ENCODE measurements at places on chromosomes 13 and 19.

- no peak for DNase-seq
Measured at GRCh38 chr19:48708471-48708870, 11.1 kb downstream of the MAMSTR start.

DNA sequence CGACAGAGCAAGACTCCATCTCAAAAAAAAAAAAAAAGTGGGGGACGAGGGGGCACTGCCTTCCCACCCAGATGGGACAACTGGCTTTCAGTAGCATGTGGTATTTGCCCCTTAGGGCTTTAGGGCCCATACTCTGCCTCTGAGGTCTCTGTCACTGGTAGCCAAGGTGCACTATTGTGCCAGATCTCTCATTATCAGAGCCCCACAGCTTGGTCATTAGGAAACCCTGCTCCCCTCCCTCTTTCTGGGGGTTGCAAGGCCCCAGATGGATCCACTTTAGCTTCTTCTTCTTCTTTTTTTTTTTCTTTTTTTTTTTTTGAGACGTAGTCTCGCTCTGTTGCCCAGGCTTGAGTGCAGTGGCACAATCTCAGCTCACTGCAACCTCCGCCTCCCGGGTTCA is 11.2 kb upstream of the ZNF358 start:
- DNase-seq = no peak

- DNase-seq = no peak
Measured at GRCh38 chr13:48038761-48039160, 1.2 kb downstream of the NUDT15 start.

DNA sequence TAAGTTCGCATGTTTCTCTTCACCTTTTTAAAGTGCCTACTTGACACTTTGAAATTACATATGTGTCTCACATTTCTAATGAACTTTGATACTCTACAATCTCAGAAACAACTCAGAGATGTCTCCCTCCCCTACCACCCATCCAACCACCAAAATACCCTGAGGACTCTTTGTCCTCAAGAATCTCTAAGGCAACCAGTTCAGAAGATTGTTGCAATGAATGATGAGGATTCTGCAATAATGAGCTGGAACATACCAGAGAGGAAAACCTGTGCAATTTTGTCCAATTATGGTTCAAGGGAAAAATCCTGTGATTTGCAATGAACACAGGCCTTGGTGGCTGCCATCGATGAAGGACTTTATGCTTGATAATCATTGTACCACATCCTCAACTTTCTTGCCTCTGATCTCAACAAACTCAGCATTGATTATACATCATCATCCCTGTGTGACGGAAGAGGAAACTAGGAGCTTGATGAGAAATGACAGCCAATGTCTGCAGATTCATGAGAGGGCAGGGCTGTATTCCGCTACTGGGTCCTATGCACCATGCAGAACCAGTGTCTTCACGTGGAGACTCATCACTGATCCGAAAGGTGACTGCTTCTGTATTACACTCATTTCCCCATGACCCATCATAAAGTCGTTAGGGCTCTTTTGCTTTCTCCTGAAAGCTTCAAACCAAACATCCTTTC is 1.1 kb downstream of the FPR1 start:
- no peak for DNase-seq

GRCh38 chr13:85013006-85013405 is 786.2 kb downstream of the SLITRK6 start:
- no peak for DNase-seq

DNA sequence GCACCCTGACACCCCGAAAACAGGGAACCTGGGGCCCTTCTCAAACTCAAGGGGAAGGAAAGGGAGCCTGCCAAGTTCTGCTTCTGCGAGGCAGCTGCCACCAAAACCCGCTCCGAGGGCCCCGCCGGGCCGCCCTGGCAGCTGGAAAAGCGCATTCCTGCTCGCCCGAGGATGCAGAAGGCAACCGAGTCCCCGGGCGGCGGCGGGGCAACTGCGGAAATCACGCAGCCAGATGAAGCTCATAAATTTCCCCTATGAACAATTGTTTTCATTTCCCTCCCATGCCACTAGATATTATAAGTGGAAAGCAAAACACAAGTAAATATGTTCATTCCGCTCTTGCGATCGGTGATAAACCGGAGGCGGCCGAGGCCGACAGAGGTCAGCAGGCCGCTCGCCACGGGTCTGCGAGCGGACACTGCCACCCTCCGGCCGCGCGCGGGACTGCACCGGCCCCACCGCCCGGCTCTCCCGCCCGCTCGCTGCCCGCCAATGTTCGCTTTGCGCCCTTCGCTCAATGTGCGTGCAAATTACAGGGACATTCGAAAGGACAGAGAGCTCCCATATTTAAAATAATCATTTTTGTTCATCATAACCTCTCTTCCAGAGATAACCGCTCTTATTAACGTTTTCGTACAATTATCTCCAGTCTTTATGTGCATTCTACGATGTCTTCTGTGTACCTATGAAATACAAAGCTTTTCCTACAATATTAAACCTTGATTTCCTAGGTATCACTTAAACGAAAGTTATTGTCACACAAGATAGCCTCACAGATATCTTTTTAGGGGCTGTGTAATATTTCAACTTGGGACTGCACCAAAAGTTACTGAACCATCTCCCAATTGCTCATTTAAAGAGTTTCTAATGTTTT is 120.8 kb upstream of the ZNF507 start:
- DNase-seq = no peak

- no peak for DNase-seq
Measured at GRCh38 chr13:50843257-50844083, at the start of gene DLEU7. Gene DLEU7, minus strand, starts transcription at chr13:50843692. Its CDS starts 46 bp downstream, at chr13:50843646.

DNA sequence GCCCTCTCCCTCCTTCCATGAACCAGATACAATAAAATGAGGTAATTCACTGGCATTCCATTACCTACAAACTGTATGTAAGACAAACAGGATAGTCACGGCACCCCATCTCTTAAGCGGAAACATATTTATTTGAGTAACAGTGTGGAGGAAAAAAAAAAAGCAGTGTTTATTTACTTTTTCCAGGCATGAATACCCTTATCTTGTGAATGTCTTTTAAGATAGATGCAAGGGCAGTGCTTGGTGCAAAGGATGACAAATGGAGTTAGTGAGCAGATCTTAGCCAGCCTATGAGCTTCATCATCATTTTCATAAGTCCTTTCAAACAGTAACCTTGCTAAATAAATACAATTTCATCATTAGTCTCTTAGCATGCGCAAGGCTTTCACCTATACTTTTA is 1661.8 kb upstream of the SPRY2 start:
- no peak for DNase-seq

- DNase-seq = no peak
Measured at GRCh38 chr19:41530184-41530534, 45.8 kb upstream of the CEACAM21 start.

DNA sequence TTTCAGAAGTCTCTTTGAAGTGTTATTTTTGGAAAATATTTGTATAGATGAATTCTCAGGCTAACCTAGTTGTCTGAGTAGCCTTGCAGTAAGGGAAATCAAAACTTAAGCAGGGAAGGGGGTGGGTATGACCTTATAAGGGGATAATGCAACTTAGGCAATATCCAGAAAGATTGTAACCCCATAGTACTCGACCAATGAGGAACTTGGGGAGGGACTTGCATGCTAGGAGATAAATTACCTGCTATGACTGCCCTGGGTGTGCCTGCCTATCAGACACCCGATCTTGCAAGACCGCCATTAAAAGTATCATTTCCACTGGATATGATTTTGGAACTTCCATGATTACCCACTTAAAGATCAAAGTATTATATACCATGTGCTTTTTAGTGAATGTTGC is 23.0 kb upstream of the RFXAP start:
- no peak for DNase-seq

- no peak for DNase-seq
Measured at GRCh38 chr19:6925801-6926751, 38.7 kb downstream of the ADGRE1 start.

DNA sequence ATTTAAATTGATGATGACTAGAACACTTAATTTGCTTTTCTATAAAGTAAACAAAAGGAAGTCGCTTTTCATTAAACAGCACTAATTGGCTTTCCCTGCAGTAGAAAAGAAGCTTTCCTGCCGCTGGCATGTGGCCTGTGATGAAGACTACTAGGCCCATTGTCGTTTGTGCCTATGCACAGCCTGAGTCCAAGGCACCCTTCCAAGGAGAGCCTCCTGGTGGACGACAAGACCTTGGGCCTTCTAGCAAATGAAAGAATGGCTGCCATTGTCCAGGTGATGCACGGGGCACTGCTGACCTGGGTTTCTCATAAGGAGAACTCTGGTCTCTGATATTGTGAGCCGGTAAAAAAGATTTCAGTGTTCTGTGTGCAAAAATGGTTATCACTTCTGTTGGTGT is 233.0 kb downstream of the COL4A1 start:
- no peak for DNase-seq

DNA sequence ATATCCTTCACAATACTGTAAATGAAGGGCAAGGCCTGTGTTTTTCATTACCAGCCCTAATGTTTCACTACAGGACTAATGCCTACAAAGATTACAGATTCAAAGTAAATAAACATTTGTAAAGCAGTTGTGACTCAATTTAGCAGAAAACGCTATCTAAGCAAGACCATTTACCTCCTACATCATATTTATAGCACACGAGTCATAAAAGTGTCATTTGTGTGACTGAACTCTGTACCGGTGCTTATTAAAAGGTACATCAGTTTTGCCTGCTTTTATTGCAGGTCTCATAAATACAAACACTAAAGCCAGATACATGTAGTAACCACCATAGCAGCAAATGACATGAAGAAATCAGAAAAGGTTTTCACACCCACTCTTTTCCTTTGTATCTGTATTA is 61.5 kb upstream of the SLC15A1 start:
- no peak for DNase-seq

GRCh38 chr19:50358483-50359327 is 6.7 kb downstream of the NAPSA start:
- no peak for DNase-seq

DNA sequence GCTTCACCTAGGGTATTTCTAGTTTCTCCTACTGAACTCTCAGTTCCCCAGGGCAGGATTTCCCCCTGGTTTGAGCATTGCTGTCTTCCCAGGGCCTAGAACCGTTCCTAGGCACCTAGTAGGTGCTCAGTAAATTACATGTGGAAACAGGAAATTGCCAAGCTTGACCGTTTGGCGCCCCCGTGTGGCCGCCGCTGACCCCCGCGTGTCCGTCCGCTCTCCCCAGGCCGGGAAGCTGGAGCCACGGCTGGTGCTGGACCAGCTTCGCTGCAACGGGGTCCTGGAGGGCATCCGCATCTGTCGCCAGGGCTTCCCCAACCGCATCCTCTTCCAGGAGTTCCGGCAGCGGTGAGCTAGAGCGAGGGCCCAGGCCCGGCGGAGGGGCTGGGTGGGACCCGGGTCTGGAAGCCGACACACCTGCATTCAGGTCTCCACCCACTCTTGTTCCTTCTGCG is 55.5 kb downstream of the MYH14 start:
- DNase-seq = no peak

DNA sequence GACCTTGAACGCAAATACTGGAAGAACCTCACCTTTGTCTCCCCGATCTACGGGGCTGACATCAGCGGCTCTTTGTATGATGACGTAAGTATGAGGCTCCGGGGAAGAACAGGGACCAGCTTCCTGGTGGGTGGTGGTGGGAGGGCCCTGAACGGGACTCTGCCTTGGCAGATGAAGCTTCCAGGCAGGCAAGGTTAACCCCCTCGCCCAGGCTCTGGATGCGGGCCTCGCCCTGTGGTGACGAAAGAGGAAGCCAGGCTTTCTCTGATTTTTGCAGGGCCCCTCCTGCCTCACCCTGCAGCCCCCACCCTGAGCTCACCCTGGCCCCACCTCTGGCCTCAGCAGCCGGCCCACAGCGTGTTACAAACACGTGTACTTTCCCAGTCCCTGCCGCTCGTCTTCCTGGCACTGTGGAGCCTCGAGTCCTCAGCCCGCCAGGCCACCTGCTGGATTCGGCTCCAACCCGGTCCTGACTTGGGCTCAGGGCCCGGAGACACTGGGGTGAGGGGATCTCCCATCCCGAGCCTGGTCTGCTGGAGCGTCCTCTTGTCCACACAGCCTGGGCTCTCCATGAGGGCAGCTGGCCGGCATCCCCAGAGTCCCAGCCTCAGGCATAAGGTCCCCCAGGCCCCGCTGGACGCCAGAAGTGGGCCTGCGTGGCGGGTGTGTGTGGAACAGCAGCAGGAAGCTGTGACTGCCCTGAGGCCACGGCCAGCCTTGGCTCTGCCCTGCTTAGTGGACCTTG is 72.4 kb downstream of the KDM4B start:
- DNase-seq = no peak

GRCh38 chr13:80338781-80339562 is 2.0 kb downstream of the SPRY2 start:
- DNase-seq = no peak

DNA sequence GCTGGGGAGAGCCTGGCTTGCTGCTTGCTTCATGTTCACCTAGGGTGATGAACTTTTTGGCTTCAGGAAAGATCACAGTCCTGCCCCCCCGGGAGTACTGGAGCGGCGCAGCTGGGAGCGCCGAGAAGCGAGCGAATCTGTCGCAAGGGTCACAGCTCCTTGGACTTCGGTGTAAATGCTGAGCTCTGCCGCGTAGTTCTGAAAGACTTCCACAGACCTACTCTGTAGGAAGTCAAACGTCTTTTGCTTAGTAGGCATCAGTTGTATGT is 2.7 kb downstream of the ING1 start:
- no peak for DNase-seq

GRCh38 chr13:79346300-79346914 is 59.6 kb downstream of the RBM26 start:
- DNase-seq = no peak

DNA sequence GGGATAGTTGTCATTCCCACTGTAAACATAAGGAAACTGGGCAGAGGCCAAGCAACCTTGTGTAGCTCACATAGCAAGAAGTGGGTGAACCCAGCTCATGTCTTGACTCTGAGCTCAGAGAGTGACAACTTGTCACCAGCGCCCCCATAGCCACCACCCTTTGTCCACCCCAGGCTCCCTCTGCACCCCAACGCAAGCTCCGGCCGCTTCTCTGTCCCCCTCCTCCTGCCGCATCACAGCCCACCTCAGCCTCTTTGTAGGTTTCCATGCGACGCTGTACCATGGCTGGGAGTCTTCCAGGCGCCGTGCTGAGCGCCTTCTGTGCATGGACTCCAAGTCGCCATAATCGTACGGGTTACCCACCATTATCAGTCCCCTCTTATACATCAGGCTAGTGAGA is 3.3 kb downstream of the GP6 start:
- no peak for DNase-seq

GRCh38 chr13:54162069-54162468 is 1133.5 kb downstream of the OLFM4 start:
- no peak for DNase-seq

DNA sequence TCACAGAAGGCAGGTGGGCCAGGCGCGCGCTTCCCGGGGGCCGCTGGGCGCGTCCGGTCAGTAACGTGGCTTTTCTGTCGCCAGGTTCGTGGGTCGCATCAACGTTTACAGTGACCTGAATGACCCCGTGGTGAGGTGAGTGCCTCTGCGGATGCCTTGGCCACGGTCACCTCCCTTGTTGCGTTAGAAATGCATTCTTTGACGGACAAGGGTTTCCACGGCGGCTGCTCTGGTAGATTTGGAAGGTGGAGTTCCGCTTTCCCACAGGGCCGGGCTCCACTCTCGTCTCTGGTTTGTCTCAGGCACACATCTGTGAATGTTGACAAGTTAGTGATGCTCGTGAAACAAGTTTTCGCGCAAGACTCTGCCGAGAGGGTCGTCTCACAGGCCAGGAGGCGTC is 130.0 kb downstream of the ATP11A start:
- no peak for DNase-seq

Data from cortex of kidney (tissue), 1 donor.